Activated naive CD8-positive, alpha-beta T cell treated with anti-CD3 and anti-CD28 coated beads for 36 hours (primary cell): ENCODE measurements at places on chromosomes 11 and 22. TPM values are rescaled to one million over a fixed set of nuclear protein-coding genes. Genes with fewer than 3 reads are reported as not detected.

The TRIM49D2 gene
- total RNA-seq: not detected

The HOATZ gene
- not detected for total RNA-seq

The HMGXB4 gene
- total RNA-seq: 37.2 TPM

DNA sequence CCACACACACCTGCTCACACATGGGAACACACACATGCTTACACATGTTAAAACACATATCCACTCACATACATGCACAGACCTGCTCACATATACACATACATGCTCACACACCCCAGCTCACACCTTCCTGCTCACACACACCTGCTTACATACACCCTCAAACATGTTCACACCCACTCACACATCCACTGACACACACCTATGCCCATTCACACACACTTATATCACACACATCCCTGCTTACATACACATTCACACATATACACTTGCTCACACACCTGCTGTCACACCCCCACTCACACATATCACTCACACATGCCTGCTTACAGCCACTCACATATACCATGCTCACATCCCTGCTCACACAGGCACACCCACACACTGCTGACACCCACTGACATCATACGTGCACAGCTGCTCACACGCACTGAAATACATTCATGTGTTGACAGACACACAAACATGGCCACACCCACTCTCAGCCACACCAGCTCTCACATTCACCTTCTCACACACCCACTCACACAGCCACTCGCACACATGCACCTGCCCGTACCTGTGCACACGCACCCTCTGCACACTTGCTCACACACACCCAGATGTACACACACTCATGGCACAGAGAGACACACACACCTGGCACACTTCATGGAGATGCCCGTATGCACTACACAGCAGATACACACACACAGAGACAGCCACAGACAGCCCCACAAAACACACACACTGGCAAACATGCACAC, 5.7 kb upstream of the MYBPC3 start:
- DNase-seq: no peak

- no peak for DNase-seq
Measured at GRCh38 chr11:21566521-21567117, 626.3 kb upstream of the ANO5 start.

DNA sequence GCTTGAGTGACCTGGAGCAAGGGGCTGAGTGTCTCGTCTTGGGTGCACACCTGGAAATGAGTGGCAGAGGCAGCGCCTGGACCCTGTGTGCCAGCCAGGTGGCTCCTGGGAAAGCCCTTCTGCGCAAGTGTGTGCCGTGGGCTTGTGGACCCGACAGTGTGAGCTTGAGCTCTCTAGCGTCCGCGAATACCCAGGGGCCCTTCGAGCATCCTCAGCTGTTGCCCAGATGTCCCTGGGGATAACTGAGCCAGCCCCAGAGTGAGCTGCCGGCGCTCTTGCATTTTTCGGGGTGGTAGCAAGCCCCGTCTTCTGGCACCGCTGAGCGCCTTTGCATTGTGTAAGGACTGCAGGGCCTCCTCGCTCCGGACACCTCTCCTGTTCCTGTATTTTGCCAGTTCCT, 399.2 kb downstream of the TBC1D22A start:
- no peak for DNase-seq

The PAX6 gene
- not detected for total RNA-seq

The OR4A16 gene
- total RNA-seq: not detected

DNA sequence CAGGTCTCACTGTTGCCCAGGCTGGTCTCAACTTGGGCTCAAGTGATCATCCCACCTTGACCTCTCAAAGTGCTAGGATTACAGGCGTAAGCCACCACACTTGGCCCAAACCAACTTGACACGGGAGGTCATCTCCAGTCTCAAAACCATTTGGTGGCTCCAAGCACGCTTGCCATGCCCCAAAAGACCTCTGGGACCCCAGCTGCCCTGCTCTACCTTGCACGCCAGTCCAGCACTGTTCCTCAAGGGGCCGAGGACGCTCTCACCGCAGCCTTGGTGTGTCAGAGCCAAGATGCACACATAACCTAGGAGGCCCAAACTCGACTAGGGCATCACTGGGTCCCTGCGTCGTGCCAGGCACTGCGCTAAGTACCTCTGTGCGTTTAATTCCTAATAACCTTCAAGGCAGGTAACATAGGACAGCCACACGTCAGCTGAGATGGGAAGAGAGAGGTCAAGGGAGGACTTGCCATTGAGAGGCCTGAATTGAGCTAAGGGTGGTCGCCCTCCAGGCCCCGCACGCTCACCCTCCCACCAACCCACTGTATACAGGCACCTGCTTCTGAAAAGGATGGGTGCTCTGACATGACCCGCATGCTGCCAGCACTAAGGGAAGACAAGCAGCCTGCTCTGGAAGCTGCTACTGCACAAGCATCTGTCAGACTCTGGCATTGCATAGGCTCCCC, 4.6 kb upstream of the GAS2L1 start:
- DNase-seq: no peak

The MUC6 gene
- not detected for total RNA-seq

GRCh38 chr22:45676024-45676423, 4.4 kb downstream of the ATXN10 start:
- no peak for DNase-seq

The CYTH4 gene
- total RNA-seq: 16.6 TPM

GRCh38 chr11:65429068-65429681, 6.6 kb downstream of the NEAT1 start:
- no peak for DNase-seq

The TRIM49B gene
- not detected for total RNA-seq

The JRKL gene
- 9.7 TPM for total RNA-seq

- DNase-seq: no peak
Measured at GRCh38 chr22:44839061-44839460, 86.7 kb downstream of the ARHGAP8 start.

- no peak for DNase-seq
Measured at GRCh38 chr22:30195245-30196140, 51.1 kb downstream of the LIF start.

DNA sequence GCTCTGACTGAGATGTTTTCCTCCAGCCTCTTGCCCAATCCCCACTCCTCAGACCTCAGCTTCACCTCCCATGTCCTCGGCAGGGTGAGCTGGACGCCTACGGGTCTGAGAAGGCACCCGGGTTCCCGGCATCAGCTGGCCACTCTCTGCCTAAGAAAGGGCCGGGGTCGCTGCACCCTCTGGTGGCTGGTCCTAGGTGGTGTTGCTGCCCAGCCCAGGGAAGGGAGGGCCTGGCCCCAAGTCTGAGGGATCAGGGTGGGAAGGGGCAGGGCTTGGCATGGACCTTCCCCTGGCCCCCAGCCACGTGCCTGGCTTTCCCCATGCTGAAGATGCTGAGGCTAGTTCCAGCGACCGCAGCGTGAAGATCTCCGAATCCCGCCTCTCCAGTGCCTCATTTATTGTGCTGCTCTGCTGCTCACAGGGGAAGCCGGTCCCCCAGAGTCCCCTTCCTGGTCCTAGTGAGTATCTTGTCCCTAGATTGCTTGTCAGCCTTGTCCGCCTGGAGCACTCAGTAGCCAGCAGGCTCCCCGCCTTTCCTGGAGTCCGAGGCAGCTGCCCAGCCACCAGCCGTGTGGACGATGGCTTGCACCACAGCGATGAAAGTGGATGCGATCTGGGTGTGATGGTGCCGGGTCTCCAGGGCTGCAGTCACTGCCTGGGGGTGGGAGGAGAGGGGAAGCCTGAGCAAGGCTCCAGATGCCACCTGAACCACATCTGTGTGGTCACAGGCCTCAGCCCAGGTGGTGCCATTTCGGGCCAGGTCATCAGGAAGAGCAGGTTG, 2.9 kb upstream of the GGT5 start:
- DNase-seq: peak; percentile 54

The CCDC157 gene
- total RNA-seq: 2.6 TPM

GRCh38 chr11:116225784-116226585, 546.8 kb downstream of the BUD13 start:
- no peak for DNase-seq

DNA sequence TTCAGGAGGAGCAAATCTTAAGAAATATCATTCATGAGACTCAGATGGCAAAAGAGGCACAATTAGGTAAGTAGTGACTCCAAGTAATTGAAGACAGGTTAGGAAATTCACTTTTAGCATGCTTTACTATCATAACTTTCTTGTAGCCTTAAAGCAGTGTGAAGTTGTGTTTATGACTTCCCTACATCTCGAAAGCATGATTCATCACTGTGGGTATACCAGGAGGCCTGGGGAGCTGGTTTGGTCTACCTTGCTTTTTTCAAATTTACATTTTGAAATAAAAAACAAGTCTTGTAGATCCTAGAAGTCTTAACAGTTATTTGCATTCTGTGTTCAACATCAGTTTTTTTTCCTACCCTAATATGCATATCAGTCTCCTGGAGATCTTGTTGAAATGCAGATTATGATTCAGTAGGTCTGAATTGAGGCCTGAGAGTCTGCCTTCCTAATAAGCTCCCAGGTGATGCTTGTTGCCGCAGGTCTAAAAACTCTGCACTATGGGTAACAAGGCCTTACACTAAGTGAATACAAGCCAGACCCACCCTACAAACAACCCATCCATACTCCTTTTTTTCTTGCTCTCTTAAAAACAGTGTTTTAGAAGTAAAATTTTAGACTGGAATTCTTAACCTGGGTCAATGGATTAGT, 41.4 kb downstream of the TTC17 start:
- no peak for DNase-seq

The SYT12 gene
- not detected for total RNA-seq

The GUCY1A2 gene
- total RNA-seq: not detected

- DNase-seq: no peak
Measured at GRCh38 chr22:22196018-22196533, 48.5 kb upstream of the VPREB1 start.

GRCh38 chr11:9060700-9061111, 30.7 kb downstream of the SCUBE2 start:
- DNase-seq: peak; percentile 66

The OR5P2 gene
- total RNA-seq: not detected

DNA sequence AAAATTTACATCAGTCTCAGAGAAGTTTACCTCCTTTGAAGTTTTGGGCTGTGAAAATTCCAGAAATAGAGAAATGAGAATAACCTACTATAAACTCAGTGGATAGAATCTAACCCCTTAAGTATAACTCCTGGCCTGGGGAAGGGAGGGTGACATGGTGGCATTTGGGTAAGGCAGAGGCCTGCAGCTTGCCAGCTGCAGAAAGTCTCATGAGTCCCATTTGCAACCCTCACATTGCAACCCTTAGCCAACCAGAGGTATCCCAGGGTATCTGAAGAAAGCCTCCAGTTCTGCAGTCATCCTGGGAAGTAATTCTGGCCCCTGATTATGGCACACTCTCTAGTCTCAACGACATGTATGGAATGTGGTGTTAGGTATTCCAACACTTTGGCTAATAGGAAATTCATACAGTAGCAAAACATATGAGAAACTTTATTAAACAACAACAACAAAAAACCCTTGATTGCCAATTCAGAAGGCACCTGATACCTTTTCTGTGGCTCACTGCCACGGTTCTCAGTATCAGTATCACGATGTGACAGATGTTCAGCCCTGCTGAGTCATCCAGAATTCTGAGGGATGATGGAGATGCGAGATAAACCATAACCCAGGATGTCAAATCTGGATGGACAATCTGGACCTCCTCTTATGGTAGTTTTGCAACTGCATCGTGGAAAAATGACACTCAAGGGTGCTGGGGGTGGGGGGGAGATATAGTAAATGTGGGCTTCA, 743.4 kb downstream of the NELL1 start:
- DNase-seq: no peak

The NAALADL1 gene
- total RNA-seq: 9.8 TPM

GRCh38 chr11:12077535-12078280, 32.7 kb upstream of the MICAL2 start:
- no peak for DNase-seq

GRCh38 chr11:96869207-96869606, 479.4 kb downstream of the JRKL start:
- DNase-seq: no peak

- DNase-seq: no peak
Measured at GRCh38 chr22:42462016-42462415, 29.8 kb upstream of the NFAM1 start.

DNA sequence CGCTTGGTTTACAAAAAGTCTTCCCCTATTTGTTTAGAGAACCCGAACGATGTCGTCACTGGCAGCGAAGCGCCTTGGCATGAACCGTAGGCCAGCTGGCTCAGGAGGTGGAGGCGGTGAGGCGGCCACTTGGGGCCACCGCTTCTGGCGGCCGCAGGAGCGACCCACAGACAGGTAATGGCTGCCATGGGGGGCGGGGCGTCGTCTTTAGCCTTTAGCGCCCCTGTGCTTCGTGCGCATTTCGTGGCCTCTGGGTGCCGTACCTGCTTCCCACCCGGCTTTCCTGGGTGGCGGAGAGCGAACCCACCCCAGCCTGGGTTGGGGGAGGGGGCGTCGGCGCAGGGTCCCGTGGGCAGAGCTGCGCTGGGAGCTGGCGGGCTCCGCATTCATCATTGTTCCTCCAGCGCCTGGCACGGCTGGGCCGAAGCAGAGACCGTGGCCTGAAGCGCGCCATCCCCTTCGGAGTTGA, 469 bp upstream of the OSBP2 start:
- peak; percentile 64 for DNase-seq

DNA sequence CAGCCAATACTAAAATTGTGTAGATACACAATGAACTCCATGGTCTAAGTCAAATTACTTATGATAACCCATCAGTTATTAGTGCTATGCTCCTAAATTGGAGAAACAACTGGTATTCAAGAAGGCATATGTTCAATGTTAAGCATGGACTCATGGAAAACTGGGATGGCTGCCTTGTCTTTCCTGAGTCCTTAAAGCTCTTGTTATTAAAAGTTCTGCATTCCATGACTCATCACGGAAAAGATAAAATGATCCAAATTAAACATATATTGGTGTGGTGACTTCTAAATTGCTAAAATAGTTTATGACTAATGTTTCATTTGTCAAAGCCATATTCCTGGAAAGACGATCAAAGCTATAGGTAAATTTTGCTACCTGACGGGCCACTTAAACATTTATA, 9.4 kb upstream of the EI24 start:
- no peak for DNase-seq

DNA sequence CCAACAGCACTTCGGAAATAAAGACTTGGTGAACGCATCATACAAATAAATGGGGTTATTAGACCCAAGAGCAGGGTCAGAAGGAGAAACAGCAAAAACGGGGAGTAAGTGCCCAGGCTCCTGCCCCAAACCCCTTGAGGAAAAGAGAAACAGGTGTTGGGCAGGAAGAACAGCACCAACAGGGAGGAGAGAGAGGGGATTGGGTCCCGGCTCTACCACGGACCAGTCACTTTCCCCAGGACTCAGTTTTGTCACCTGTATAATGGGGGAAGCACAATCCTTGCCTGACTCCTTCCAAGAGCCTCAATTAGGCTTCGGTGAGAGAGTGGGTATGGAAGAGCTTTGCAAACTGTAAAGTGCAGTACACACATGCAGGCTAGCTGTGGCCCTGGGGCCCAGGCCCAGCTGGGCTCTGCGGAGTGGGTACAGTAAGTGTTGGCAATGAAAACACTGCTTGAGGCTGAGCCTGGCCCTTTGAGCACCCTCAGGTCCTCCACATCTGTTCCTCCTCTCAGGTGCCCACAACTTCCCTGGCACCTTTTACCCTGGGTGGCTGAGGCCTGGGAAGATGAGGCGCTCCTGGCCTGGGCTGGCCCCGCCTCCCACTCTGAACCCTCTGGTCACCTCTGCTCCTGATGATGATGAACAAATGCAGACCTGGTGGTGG, 8.9 kb downstream of the SLC29A2 start:
- DNase-seq: no peak

GRCh38 chr22:19639610-19640135, 74.6 kb upstream of the SEPTIN5 start:
- DNase-seq: no peak

GRCh38 chr22:32920032-32920628, 118.6 kb downstream of the TIMP3 start:
- DNase-seq: no peak

The MRTFA gene
- total RNA-seq: 35.3 TPM

The SOX6 gene
- 0.04 TPM for total RNA-seq
